ENCODE measurements at places on chromosomes 3 and 15. TPM values are rescaled to one million over a fixed set of nuclear protein-coding genes. Genes with fewer than 3 reads are reported as not detected.

DNA sequence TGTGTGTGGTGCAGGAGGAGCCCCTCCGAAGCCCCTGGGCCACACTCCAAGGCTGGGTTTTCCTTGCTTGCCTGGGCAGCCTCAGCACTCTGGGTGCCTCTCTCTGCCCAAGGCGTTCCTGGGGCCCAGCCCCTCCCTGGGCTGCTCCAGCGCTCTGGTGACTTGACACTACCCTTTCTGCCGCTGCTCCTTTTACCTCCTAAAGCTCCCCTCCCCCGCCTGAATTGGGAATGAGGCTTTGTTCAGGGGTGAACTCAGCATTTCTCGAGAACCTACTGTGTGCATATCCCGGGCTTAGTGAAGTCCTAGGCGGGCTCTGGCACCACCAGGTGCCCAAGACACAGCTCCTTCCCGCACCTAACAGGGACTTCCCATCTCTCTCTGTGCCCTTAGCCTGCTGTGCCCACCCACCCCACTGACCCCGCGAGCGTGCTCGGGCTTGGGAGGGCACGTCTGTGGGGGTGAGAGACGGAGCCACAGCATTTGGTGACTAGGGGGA is 1.2 kb upstream of the BAHD1 start:
- DNase-seq = peak; percentile 44
- peaks cover 29% of the 10 kb centered on the region for H3K4me1 ChIP-seq
- peak overlapping the region; percentile 91 for H3K27ac ChIP-seq
- H3K36me3 ChIP-seq = no peaks in the 10 kb centered on the region
- peak overlapping the region; percentile 97 for H3K4me3 ChIP-seq

- no peak overlapping the region for H3K4me3 ChIP-seq
- DNase-seq = no peak
- H3K4me1 ChIP-seq = no peaks in the 10 kb centered on the region
- no peak overlapping the region for H3K27ac ChIP-seq
Measured at GRCh38 chr15:45089712-45090373, 24.1 kb downstream of the DUOX2 start.

GRCh38 chr3:77038930-77039605 is 831 bp upstream of the ROBO2 start:
- peaks cover 9% of the 10 kb centered on the region for H3K27me3 ChIP-seq
- H3K27ac ChIP-seq = peak overlapping the region; percentile 94
- H3K36me3 ChIP-seq = no peaks in the 10 kb centered on the region
- DNase-seq = peak; percentile 36

Gene EFCC1
- not detected for total RNA-seq

Gene TEX55
- not detected for total RNA-seq
